ENCODE measurements at places on chromosomes 1 and 21.

- no peak for DNase-seq
These were observed at the start of gene SEC16B for GRCh38 chr1:177969825-177970371. SEC16B (minus strand) TSS chr1:177970058; CDS start chr1:177967981, 2,077 bp downstream.

DNA sequence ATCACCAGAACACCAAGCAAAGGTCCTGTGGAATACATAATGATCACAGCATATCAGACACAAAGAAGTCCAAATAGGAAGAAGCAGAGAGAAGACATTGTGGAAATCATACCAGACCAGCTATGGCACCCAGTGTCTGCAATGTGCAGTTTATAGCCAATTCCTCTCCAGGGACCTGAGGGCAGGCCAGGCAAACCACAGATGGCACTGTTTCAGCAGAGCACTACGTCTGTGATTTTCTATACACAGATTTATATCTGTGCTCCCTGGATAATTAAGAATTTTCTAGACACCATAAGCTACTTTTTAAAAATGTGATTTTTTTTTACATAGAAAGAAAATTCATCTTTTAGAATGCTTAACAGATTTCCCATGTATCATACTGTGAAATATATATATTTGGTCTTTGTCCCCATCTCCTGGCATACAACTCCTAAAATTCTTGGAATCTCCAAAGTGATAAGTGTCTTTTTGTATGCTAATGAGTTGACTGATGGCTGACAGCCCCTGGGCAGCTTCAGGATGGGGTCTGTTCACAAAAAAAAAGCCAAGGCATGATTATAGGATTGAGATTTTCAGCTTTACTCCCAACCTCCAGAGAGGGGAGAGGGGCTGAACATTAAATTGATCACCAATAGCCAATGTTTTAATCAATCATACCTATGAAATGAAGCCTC is 498.1 kb downstream of the SIPA1L2 start:
- no peak for DNase-seq

GRCh38 chr21:42850463-42850862 is 28.9 kb downstream of the WDR4 start:
- DNase-seq, result no peak

DNA sequence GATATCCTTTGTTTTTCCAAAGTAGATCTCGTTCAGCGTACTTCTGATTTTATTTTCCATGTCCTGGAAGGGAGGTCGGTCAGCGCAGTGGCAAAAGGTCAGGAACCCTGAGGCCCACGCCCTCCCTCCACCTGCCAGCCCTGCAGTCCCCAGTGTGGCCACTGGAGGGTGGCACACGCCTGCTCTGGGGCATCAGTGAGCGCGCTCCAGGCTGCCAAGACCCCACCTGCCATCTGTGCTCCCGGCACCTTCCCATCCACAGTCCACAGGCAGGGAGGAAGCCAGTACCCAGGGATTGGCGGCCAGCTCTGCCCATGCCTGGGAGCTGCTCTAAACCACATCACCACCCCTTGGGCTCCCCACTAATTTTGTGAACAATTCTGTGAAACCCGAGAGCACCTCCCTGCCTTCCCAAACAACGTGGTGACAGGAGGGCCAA is 32.3 kb downstream of the SLC66A1 start:
- DNase-seq, result no peak

- no peak for DNase-seq
These were observed 31.9 kb downstream of the PDC start for GRCh38 chr1:186429017-186429416.

DNA sequence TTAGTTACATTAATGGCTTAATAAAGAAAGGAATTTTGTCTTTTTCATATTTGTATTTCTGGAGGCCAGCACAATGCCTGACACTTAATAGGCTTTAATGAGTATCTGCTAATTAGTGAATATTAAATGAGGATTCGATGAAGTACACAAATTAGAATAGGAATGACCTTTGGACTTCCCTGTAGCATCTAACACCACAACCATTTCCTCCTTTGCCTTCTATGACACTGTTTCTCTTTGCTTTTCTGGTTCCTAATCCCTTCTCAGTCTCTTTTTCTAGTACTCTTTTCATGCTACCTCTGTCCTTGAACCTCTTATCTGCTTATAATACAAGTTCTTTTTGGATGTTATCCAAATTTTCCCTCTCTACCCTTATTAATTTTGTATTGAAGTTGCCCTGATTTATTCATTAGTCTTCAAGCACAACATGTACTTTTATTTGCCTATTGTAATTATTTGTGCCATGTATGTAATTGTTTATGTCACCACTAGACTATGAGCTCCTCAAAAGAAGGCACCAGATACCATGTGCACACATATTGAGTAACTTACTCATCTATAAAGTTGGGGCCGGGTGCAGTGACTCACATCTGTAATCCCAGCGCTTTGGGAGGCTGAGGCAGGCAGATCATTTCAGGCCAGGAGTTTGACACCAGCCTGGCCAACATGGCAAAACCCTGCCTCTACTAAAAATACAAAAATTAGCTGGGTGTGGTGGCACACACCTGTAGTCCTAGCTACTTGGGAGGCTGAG is 23.8 kb downstream of the RPS27 start:
- DNase-seq, result no peak

DNA sequence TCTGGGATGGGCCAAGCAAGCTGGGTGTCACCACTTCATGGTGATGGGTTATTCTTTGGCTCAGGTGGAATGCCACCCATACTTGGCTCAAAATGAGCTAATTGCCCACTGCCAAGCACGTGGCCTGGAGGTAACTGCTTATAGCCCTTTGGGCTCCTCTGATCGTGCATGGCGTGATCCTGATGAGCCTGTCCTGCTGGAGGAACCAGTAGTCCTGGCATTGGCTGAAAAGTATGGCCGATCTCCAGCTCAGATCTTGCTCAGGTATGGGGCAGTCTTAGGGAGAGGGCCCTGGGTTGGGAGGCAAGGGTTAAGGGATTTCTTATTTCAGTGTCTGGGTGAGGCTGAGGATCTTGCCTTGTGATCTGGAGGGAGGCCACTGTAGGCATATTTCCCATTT is 15.4 kb upstream of the NASP start:
- no peak for DNase-seq

- DNase-seq, result no peak
These were observed 82.4 kb downstream of the NPHS2 start for GRCh38 chr1:179493323-179493722.

DNA sequence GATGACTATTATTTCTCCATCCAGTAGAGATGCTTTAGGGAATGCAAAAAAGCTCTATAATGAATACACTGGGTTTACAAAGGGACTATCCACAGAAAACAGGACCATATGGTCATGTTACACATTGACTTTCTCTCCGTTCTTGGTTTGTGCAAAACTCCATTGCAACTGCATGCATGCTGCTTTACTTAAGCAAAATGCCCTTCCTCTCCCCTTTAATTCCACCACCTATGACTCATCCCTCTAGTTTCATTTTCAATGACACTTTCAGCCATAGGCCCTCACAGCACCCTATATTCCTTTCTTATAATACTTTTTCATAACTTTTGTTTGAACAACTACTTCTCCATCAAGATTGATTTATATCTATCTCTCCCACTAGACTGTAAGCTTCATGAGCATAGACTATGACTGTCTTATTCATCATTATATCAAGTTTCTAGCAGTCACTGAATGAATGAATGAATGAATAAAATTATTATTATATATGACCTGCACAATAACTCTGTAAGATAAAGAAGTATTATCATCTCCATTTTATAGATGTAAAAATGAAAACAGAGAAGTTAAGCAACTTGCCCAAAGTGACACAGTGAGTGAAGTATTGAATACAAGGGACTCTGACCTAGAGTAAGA is 248.9 kb downstream of the PLPP3 start:
- DNase-seq, result no peak

Data from pons (tissue), 1 donor.